ENCODE measurements at places on chromosomes 3 and 15. TPM values are rescaled to one million over a fixed set of nuclear protein-coding genes. Genes with fewer than 3 reads are reported as not detected.

- peak; percentile 49 for DNase-seq
Measured at GRCh38 chr15:70198441-70199123, 100.9 kb upstream of the TLE3 start.

- DNase-seq: peak; percentile 42
Measured at GRCh38 chr15:77985931-77986480, 91.5 kb downstream of the TBC1D2B start.

- DNase-seq: no peak
Measured at GRCh38 chr15:73247331-73247730, 121.4 kb downstream of the HCN4 start.

- peak; percentile 86 for DNase-seq
Measured at GRCh38 chr3:132535575-132536441, 61.3 kb upstream of the ACKR4 start.

Gene KY
- not detected for total RNA-seq

DNA sequence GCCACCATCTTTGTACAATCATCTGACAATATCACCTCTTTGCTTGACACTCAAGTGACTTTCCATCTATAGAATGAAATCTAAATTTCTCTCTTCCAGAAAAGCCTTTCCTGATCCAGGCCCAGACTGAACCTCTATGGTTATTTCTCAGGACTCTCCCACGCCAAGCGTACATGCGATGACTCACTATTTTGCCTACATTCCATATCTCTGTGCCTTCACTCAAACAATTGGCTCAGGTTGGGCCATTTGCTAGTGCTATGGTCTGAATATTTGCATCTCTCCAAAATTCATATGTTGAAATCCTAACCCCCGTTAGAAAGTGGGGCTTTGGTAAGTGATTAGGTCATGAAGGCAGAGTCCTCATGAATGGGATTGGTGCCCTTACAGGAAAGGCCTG lies 43.9 kb downstream of the ST3GAL6 start:
- DNase-seq: no peak

- DNase-seq: no peak
Measured at GRCh38 chr15:77180270-77180669, 109.4 kb upstream of the TSPAN3 start.

Gene GABRA5
- total RNA-seq: 5.4 TPM

DNA sequence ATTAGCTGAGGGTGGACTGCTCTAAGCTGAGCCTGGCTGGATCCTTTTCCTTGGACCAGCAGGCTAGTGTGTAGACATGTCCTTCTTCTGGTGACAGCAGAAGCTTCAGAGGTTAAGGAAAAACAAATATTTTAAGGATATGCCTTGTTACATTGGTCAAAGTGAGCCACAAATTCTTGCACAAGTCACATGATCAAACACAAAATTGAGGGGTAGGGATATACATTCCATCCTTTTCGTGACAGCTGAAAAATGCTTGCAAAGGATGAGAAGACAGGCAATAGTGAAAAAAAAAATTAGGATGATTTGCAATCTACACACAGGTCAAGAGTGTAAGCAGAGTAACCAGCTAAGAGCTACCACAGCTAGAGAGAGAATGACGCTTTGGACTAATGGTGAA lies 21.1 kb upstream of the OXTR start:
- DNase-seq: no peak

- DNase-seq: no peak
Measured at GRCh38 chr15:90184119-90184785, 16.9 kb upstream of the SEMA4B start.

Gene CNTN4
- total RNA-seq: 10.8 TPM

GRCh38 chr3:18825665-18826064 lies 322.6 kb upstream of the KCNH8 start:
- DNase-seq: no peak

Gene WDR72
- total RNA-seq: 13.0 TPM

Gene GOLGA8N
- total RNA-seq: 3.7 TPM

DNA sequence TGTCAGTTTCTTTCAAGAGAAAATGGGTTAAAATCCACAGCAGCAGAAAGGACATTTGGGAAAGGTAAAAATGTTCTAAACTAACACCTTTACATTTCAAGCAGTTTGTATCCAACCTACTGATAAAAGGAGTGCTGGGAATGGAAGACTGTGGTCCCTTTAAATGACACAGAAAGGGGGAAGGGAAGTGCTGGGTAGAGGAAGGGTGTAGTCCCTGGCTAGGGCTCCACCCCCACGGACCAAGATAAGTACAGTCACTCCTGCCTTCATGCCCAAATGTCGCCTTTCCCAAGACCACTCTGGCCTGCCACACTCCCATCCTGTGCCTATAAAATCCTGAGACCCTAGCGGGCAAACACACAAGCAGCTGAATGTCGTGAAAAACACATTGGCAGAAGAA lies 350.9 kb upstream of the POU1F1 start:
- no peak for DNase-seq

- no peak for DNase-seq
Measured at GRCh38 chr3:115068799-115069198, 78.3 kb downstream of the ZBTB20 start.

- no peak for DNase-seq
Measured at GRCh38 chr3:60017631-60018030, 967.8 kb upstream of the CFAP20DC start.

GRCh38 chr15:71512682-71513006 lies 297.7 kb upstream of the NR2E3 start:
- no peak for DNase-seq

DNA sequence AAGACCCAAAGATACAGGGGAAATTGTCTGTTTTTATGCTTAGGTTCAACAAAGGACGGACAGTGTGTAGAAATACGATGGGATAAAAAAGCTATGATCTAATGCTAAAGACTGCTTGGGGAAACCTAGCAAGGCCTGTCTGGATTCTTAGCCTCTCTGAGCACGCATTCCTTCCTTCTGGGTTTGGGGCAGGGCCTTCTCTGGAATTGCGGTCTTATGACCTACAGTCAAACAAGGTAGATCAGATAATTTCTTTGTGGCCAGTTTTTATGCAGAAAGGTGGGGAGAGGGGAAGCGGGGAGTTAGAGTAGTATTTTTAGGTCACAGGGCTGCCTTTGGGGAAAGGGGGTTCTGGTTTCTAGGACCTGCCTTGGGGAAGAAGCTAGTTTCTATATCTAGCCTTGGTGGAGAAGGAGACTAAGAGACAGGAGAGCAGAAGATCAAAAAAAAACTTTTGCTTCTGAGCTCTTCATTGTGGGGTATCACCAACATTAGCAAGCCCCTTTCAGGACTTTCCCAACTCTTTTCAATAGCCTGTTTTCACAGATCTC lies 39.1 kb upstream of the LIPC start:
- no peak for DNase-seq

DNA sequence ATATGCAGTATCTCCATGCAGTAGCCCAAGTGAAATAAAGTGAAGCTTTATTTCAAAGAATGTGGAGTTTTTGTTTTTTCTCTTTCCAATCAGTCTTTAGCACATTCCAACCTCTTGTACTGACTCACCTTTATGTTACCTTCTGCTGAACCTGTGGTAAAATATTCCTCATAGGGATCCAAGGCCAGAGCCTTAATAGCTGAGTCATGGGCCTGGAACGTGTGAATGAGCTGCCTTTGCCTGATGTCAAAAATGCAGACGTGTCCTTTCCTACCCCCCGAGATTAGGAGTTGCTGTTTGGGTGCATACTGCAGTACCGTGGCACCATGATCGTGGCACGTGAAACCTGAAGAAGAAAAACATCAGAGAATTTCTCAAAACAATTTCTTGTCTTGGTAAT lies 108.5 kb downstream of the GLDN start:
- DNase-seq: no peak

Gene ACAN
- 0.34 TPM for total RNA-seq

Gene AHSG
- not detected for total RNA-seq

DNA sequence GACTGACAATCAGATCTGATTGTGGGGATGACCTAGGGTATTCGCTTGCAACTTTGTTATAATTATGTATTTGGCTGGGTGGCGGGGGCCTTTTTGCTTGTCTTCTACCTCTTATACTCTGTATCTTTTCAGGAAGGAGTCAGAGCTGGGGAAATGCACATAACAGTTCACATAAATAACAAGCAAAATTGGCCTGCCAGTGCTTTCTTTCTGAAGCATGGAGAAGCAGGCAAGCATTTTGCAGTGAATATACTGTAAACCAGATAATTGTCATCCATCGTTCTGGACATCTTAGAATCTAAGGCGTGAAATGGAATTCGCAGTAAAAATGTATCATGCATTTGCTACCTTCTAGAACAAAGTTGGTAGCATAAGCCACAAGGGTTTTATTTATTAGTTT lies 227.6 kb downstream of the CLSTN2 start:
- DNase-seq: no peak

GRCh38 chr15:72319985-72320671 lies at the start of gene CELF6:
CELF6 (minus strand) TSS chr15:72320157; CDS start chr15:72319874, 283 bp downstream.
- DNase-seq: peak; percentile 99

DNA sequence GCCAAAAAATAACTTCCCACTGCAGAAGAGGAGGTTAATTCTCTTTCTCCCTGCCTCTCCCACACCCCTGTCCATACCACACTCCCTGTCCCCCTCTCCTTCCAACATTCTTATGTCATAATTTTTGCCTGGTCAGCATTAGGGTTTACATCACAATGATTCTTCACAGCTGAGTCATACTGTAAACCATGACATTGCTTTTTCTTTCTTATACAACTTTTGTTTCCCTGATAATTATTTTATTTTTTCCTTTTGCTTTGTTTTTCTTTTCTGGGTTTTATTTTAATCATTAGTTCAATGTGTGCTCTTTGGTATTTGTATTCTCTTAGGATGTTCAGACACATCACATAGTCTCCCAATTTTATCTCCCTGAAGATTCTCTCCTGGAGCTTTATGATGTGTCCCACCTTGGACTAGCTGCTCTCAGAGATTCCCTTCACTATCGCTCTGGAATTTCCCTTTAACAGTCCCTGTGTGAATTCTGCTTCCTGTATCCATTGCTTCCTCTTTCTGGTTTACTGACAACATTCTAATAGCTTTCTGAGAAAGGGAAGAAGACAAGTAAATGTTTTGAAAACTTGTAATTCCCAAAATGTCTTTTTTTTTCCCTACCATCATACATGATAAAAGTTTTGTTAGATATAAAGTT lies 70.7 kb downstream of the SOX2 start:
- DNase-seq: no peak

DNA sequence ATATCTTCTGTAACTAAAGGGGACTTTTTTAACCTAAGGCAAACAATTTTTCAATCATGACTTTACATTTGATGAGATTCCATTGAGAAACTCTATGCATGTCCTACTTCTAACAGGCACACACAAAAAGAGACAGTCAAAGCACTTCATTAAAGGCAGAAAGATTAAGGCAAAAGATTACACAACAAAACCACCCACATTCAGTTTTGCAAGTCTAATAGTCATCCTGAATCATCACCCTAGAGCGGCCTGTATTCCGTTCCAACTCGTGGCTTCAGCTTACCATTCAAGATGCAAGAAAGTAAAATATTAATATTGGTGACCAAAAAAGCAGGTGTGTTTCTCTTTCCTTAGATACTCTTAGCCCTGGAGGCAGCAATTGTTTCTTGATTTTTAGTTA lies 205.9 kb downstream of the P3H2 start:
- no peak for DNase-seq

Gene KCNH8
- total RNA-seq: 15.0 TPM

DNA sequence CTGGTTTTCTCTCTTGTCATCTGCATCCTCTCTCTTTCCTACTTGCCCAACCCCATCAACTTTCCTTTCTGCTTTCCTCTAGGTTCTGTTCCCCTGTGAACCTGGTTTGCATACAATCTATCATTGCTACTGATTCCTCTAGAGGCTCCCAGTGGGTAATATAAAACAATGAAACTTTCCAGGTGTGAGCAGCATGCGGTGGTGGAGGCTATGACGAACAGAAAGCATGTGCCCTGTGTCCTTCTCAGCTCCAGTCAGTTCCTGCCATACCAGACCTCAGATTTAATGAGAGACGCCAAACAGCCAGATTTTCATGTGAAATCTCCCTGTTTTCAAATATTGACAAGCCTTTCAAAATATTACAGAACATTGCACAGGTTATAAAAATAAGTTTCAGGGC lies 3.5 kb upstream of the ACAP2 start:
- DNase-seq: peak; percentile 52

DNA sequence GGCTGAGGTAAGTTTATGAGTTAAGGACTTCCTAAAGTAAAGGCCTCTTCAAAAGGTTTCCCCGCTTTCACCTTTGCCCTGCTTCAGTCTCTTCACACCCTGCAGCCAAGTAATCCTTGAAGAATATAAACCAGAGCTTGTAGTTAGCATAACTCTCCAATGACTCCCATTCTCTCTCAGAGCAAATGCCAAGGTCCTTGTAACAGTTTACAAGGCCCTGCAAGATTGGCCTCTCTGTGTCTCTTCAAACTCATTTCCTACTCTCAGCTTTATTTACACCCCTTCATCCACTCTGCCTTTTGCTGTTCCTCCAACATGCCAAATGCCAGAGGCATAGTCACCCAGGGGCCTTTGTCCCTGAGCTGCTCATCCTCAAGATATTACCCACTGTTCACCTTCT lies 60.5 kb upstream of the MME start:
- DNase-seq: no peak

GRCh38 chr3:64098670-64099069 lies 75.4 kb upstream of the PSMD6 start:
- DNase-seq: no peak

Gene RBMS3
- 6.5 TPM for total RNA-seq

GRCh38 chr15:50113992-50114780 lies 4.8 kb downstream of the ATP8B4 start:
- DNase-seq: no peak

Gene RARB
- 17.4 TPM for total RNA-seq

DNA sequence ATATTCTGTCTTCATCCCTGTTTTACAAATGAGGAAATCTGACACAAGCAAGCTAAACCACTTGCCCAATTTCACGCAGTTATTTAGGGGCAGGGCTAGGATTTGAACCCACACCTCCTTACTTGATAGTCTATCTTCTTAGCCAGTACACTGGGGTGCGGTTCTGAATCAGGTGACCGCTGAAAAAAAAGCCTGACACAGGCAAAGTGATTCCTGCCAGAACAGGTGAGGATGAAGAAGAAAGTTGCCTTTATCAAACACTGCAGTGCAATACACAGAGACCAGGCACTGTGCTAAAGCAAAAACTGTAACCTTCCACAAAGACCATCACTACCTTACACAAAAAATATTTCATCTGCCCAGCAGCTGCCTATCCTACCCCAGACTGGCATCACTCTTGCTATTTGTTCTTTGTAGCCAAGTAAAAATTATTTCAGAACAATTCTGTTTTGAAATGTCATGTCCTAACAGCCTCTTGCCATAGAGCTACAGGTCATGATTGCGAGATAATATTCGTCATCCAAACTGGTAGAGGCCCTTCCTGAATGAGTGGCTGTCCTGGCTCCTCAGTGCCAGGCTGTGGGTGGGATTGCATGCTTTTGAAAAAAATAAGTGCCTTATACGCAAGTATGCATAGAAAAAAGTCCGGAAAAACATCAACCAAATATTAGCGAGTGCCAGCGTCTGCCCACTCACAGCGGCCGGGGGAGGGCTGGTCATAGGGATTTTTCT lies 142.3 kb upstream of the TPM1 start:
- DNase-seq: no peak

- no peak for DNase-seq
Measured at GRCh38 chr3:150602426-150603152, 532 bp upstream of the SELENOT start.

Gene SPTSSB
- 0.12 TPM for total RNA-seq
